NCI-H460 (cell line): ENCODE measurements at places on chromosomes 3 and 15.

- DNase-seq: no peak
Observed at GRCh38 chr3:123930445-123930844, 30.6 kb downstream of the CCDC14 start.

DNA sequence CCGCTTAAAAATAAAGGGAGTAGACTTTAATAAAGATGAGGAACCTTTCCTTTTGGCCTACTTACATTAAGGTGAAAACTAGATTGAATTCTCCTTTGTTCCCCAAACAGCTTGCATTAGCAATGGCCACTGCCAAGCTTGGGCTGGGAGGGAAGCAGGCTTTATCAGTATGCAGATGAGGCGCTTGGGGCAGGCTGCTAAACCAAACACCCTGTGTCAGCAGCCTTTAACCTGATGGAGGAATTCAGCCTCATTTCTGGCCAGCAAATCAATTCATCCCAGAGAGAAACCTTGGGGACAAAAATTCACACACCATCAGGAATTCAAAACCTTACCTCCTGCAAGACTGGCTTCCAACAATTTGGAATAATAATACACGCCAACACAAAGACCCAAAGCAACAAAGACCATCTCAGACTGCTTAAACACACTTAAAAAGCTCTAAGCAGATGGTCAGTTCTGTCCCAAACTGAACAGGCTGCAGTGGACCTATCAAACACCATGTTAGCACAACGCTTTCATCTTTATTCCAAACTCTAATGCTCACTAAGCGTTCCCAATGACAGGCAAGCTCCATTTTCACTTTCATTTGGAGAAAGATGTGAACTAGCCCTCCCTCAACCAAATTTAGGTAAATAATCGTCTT lies 255.1 kb upstream of the CMC1 start:
- no peak for DNase-seq

GRCh38 chr3:38617137-38617536 lies 32.4 kb downstream of the SCN5A start:
- DNase-seq: no peak

DNA sequence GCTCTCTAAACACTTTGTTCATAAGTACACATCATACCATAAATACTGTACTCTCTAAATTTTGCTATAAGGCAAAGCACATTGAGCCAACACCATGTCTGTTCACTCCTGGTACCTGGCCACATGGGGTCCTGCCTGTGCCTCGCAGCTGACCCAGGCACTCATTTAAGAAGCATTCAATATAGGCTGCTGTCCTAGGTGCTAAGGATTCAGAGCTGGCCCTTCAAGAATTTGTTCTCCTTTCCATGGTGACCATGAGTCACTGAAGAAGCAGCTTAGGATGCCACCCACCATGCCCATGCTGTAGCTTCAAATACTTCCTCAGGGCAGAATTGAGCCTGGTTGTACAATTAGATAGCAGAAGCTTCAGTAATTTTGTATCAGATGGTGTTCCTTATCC lies 119.2 kb upstream of the ZBED2 start:
- DNase-seq: no peak

DNA sequence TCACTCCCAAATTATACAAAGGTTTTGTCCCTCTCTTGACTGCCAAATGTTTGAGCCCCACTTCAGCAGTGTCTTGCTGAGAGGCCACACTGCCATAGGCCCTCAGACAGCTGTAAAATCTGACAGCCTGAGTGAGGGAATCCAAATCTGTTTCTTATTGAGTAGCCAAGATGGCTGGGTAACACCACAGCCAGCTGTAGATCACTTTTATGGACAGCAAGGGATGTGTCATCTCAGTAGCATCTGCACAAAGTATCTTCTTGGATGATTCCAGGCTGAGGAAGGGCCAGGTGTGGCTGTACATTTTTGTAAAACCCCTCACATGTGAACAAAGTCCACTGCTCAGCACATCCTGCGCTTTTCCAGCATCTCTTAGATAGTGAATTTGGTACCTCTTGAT lies 237.0 kb upstream of the LRTM1 start:
- DNase-seq: no peak

GRCh38 chr3:193563426-193563825 lies 8.7 kb upstream of the ATP13A4 start:
- no peak for DNase-seq

- DNase-seq: no peak
Observed at GRCh38 chr3:125624341-125624740, 29.0 kb upstream of the OSBPL11 start.

DNA sequence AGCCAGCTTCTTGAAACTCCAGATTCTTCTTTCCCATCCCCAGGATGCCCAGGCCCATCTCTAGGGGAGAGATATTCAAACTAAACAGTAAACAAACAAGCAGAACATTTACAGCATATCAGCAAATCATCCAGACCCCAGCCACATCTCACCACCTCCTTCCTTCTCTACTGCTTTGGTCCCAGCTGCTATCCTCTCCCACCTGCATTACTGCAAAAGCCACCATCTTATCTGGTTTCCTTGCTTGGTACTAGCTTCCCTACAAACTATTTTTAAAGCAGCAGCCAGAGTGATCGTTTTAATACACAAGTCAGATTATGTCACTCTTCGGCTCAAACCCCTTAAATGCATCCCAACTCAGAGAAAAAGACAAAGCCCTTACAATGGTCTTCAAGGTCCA lies 4.8 kb downstream of the LYSMD2 start:
- no peak for DNase-seq
